Fibroblast of lung (primary cell): ENCODE measurements at places on chromosomes 12 and 14. TPM values are rescaled to one million over a fixed set of nuclear protein-coding genes. Genes with fewer than 3 reads are reported as not detected.

Gene RPGRIP1
- total RNA-seq = under 0.01 TPM in 1 of 2 replicates, not detected in the other

Gene CCDC177
- not detected in 2 replicates for total RNA-seq

- DNase-seq = no peak
Observed at GRCh38 chr14:59069163-59069854, 119.2 kb upstream of the DAAM1 start.

DNA sequence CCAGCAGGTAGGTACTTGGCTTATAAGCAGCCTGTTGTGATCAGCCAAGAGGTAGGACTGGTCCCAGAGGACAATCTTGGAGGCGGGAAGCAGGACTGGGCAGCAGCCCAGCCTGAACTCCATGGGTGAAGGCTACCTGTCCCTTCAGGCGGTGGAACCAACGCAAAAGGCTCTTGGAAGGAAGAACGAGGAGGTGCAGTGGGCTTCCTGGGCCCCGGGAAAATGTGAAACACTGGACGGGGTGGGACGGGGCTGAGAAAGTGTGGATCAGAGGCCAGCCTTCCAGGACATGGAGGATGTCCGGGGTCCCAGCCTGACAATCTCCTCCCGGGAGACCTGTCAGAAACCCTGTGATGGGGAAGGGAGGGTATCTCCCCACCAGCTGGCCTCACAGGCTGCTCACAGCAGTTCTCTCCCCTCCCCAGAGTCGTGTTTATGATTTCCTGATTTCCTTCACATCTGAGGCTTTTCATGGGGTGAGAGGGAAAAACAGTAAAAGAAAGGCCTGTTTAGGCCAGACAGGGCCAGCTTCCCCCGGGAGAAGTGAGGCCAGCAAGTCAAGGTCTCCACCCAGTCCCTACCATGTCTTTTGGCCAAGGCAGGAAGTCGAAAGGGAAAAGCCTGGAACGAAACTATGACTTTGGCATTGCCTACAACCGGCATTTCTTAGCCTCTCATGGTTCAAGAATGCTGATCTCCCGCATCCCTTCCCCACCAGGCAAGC is 11.3 kb downstream of the CMKLR1 start:
- DNase-seq = no peak

GRCh38 chr14:65927931-65928356 is 515.4 kb downstream of the FUT8 start:
- DNase-seq = no peak
